ENCODE measurements at places on chromosomes 16 and 17.

DNA sequence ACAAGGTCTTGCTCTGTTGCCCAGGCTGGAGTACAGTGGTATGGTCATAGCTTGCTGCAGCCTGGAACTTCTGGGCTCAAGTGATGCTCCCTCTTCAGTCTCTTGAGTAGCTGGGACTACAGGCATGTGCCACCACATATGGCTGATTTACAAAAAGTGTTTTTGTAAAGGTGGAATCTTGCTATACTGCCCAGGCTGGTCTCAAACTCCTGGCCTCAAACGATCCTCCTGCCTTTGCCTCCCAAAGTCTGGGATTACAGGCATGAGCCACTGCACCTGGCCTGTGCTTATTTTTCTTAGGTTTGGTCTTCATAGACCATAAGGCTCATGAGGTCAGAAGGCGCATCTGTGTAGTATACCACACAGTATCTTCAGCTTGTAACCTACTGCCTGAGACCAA, 5.3 kb downstream of the CLEC19A start:
- no peak for DNase-seq

DNA sequence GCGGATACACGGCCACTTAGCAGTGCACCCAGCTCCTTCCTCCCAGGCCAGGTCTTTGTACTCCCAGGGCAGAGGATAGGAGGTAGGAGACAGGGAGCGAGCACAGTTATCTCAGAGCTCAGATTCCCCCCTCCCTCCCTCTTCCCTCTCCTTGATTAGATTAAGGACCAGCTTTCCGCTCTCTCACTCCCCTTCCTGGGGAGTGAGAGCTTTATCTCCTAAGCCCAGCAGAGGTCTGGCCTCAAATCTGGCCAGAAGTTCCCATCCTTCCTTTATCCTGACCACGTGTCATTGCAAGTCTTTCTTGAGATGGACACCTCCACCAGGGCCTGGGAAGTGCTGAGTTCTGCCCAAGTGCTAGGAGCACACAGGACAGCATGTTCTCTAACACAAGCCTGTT, 5.1 kb downstream of the ARL4D start:
- DNase-seq: no peak

GRCh38 chr16:27323781-27324561, 10.2 kb downstream of the IL4R start:
- no peak for DNase-seq

- DNase-seq: no peak
These were observed 60.8 kb downstream of the WIPI1 start for GRCh38 chr17:68396226-68397107.

GRCh38 chr17:35082073-35082657, 18.7 kb upstream of the RFFL start:
- DNase-seq: no peak

- no peak for DNase-seq
These were observed 10.0 kb downstream of the SOCS1 start for GRCh38 chr16:11245988-11246387.

DNA sequence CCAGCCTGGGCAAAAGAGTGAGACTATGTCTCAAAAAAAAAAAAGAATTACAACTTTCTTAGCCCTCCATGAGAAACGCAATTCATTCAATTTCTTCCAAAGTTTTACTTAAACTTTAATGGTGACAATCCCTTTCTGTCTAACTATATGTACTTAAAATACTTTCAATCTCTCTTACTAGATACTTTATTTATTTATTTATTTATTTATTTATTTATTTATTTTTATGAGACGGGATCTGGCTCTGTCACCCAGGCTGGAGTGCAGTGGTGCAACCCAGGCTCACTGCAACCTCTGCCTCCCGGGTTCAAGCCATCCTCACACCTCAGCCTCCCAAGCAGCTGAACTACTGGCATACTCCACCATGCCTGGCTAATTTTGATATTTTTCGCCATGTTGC, 108.1 kb downstream of the SPAG9 start:
- DNase-seq: no peak

DNA sequence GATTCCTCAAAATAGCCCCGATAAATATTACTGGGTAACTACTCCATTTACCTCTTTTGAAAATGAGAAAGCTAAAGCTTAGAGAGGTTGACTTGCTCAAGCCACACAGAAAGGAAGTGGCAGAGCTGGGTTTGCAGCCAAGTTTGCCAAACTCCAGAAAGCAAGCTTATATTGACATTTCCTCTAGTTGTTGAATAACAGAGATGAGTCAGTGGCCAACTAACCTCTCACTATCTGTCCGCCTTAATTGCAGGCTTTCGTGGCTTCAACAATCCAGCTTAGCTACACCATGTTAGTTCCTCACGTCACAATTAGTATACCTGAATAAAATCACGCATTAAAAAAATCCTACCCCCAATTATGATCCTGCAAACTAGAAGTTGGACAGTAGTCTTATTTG, 151.7 kb downstream of the CNTNAP4 start:
- DNase-seq: no peak

GRCh38 chr16:23640615-23640930, 537 bp downstream of the PALB2 start:
- no peak for DNase-seq

- DNase-seq: no peak
These were observed 8.6 kb downstream of the C16orf90 start for GRCh38 chr16:3486506-3487215.

- no peak for DNase-seq
These were observed 55.8 kb downstream of the MYH10 start for GRCh38 chr17:8574687-8575086.

GRCh38 chr17:8611619-8612298, 18.8 kb downstream of the MYH10 start:
- no peak for DNase-seq

- DNase-seq: no peak
These were observed 14.0 kb upstream of the RBFOX3 start for GRCh38 chr17:79624718-79625478.

DNA sequence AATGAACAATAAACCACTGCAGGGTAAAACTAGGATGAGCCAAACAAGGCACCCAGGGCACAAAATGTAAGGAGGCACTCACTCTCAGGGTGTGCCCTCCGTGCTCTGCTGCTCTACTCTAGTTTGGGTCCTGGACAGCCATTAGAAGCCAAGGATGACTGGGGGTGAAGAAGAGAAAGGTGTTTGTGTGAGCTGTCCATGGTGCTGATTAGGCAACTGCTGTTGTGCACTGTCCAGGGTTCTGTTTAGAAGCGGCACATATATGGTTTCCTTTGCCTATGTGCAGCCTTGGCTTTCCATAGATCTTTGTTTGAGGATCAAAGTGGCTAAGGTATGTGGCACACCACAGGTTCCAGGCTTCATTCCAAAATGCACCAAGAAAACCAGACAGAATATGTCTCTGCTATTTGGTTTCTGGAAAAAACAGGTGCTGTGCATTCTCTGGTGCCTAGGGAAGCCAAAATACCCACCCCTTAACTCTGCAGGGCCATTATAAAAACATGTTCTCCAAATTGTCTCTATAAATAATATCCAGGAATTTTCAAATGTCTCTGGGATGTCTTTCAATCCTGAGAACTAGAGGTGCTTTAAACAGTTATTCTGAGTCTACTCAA, 123.5 kb downstream of the CBLN1 start:
- DNase-seq: no peak

DNA sequence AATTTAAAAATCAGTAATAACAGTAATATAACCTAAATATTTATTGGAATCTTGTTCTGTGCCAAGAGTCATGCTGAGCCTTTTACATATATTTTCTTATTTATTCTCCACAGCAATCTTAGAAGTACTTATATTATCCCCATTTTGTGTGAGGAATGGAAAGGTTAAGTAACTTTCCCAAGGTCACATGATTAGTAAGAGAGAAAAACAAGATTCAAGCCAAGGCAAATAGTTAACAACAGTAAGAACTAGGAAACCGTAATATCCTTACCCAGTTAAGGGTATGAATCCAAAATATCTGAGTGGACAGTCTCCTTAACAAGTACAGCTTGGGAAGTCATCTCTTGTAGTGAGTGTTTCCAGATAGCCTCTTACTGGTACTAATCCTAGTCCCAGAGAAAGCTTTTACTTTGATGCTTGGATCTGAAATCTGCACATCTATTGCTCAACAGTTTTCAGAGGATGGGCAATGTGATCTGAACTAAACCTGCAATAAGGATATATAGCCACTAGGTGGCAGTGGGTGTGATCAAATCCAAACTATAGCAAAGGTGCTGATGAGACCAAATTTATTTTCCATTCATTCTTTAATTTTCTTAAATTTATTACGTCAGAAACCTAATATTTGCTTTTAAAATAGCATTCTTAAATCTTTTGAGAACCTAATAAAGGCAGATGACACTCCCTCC, 23.3 kb downstream of the SHISA6 start:
- DNase-seq: no peak

DNA sequence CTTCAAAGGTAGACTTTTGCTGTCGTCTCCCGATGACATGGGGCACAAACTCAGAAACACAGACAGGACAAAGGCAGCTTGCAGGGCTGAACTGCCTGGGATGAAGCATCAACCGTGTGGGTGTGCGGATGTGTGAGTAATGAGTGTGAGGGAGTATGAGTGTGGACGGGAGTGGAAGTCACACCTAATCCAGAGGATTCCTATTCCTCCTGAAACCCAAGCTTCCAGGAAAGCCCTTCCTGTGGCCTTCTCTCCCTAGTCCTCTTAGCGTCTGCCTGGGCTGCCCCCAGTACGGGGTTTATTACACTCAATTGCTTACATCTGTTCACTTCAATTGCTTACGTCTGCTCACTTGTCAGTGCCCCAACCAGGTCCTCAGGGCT, 2.3 kb upstream of the IL4R start:
- DNase-seq: no peak

- no peak for DNase-seq
These were observed 32.5 kb upstream of the LGALS9 start for GRCh38 chr17:27598337-27599050.

DNA sequence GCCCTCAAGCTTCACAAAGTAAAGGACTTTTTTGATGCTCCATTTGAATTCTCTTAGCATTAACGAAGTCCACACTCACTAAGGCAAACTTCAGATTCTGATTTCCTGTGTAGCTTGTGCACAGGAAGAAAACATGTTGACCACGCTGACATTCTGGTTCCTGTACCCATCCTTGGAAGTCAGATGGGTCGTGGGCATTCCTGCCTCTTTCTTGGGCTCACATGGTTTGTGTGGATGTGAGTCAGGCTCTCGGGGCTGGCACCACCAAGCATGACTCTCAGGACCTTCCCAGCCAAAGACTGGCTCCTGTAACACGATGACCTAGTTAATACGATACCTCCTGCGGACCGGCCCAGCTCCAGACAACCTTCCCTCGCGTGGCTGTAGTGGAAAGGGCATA, 32.8 kb downstream of the ARSG start:
- no peak for DNase-seq

- DNase-seq: no peak
These were observed 13.4 kb downstream of the NATD1 start for GRCh38 chr17:21239680-21240368.

DNA sequence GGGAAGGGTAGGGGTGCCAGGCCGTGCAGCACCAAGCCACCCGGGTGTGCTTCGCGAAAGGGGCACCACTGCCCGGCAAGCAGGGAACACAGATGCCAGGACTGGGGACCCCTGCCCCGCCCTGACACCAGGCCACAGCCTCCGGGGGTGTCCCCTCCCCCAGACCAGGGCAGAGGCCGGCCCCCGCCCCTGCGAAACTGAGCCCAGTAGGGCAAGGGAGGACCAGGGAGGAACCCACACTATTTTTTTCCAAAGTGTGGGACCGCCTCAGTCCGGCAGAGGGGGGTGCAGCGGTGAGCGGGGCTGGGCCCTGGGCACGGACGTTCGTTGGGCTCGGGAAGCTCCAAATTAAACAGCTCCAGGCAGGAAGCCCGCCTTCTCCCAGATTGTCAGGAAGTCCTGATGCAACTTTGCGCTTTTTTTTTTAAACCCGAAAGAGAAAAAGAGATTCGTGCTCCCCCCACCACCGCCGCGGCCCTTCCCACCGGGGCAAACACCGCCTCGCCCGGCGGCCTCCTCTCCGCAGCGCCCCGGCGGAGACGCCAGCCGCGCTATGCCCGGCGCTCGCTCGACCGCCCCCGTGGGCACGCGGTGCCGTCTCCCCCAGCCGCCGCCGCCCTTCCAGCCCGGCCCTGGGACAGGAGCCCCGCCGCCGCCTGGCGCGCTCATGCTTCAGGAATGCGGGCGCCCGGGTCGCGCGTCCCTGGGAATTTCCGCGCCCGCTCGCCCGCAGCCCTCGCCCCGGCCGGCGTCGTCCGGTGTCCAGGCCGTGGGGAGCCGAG, 755 bp downstream of the PIEZO1 start:
- peak; percentile 32 for DNase-seq

- DNase-seq: no peak
These were observed 408 bp downstream of the LMF1 start for GRCh38 chr16:970386-970765.

DNA sequence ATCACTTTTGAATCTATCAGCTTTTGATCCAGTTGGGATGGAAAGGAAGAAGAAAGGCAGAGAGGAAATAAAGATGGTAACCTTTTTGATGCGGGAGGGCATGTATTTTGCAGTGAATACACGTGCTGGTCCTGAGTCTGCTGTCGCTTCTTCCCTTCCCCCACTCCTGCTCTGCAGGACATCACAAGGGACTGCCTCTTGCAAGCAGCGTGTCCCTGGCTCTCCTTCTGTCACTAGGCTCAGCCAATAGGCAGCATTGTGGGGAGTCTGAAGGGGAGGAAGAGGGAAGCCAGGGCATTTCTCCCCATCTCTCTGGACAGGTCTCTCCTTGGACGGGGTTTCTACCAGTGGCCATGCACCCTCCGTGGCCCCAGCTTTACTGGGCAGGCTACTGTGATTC, 15.7 kb upstream of the WFDC1 start:
- no peak for DNase-seq

DNA sequence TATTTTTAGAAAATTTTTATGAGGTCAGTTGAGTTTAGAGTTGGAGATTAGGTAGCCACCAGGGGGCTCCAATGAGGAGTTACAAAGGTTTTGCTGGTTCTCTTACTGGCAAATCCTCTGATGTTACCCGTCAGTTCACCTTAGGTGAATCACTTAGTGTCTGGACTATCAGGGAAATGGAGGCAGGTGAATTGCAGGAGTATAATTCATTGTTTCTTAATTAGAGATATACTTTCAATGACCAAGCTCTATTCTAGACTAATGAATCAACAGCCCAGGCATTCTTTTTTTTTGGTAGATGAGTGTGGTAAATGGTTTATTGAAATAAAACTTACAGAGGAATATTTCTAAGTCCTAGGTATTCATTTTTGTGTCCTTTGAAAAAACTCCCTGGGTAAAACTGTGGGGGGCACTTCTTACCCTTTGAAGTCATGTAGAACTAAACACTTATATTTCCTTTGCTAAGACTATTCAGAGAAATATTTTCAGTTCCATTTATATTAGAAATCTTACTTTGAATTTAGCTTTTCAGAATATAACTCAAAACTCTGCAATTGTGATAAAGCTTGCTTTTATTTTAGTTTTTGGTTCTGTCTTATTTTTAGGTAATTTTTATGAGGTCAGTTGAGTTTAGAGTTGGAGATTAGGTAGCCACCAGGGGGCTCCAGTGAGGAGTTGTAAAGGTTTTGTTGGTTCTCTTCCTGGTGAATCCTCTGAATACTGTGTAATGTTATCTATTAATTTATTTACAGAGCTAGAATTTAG, 17.7 kb downstream of the PSMD11 start:
- DNase-seq: peak; percentile 60

- no peak for DNase-seq
These were observed 47.8 kb downstream of the OMG start for GRCh38 chr17:31248986-31249834.

- no peak for DNase-seq
These were observed 187.6 kb downstream of the MYO1D start for GRCh38 chr17:32689348-32689747.

- DNase-seq: no peak
These were observed 78.6 kb upstream of the ZNF469 start for GRCh38 chr16:88303890-88304819.

GRCh38 chr17:49630113-49630900, 47.6 kb downstream of the SPOP start:
- DNase-seq: no peak

- no peak for DNase-seq
These were observed 1.8 kb downstream of the ST3GAL2 start for GRCh38 chr16:70437017-70437581.

All from T-helper 17 cell (primary cell).